ENCODE measurements at places on chromosomes 6 and 20.

DNA sequence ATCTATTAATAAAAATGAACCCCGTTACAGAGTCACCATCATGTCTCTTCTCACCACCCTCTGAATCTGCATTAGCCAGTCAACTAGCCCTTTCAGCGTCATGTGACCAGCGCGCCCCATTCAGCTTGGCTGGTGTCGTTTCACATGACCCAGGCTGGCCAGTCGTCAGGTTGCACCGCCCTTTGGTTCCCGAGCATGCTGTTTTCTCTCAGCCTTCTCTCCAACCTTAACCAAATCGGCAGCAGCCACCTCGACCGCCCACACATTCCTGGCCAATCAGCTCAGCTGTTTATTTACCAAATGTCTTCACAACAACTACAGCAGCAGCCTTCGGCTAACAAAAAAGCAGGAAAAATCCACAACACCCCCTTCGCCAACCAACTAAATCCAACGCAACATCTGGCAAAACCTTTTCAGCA lies 5.6 kb downstream of the SRSF3 start:
- DNase-seq: peak; percentile 36

DNA sequence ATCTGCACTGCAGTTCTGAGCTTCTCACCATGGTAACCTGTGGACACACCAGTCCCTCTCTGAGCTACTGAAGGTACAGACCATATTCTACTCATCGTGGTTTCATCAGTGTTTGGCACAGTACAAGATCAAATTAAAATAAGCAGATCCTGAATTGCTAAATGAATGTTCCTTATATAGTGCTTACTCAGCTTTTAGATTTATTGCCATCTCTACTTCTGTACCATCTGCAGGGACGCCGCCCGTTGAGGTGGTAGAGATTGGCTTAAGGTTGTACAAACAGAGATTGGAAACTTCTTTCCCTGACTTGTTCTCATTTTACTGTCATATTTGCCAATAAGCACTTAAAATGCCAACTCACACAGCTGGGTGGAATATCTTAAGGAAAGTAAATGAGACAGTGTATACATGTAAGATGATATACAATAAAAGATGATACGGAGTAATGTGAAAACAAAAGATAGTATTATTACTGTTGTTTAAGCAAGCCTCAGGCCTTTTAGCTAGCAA lies 223.4 kb upstream of the FOXQ1 start:
- no peak for DNase-seq

DNA sequence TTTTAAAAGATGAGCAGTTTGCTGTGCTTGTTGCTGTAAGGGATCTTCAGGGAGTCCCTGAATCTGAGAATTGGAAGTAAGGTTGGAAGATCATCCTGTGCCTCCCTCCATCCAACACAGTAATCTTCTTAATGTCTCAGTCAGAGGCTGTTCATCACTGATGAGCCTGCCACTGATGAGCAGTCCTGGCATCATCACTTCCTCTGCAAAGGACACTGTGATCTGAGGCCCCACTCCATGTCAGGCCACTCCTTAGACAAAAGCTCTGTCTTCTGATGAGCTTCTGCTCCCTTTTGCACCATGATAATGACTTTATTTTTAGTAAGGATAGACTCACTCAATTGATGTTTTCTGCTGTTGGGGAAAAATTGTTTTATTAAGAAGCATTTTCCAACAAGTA lies 121.0 kb downstream of the UST start:
- DNase-seq: peak; percentile 53

DNA sequence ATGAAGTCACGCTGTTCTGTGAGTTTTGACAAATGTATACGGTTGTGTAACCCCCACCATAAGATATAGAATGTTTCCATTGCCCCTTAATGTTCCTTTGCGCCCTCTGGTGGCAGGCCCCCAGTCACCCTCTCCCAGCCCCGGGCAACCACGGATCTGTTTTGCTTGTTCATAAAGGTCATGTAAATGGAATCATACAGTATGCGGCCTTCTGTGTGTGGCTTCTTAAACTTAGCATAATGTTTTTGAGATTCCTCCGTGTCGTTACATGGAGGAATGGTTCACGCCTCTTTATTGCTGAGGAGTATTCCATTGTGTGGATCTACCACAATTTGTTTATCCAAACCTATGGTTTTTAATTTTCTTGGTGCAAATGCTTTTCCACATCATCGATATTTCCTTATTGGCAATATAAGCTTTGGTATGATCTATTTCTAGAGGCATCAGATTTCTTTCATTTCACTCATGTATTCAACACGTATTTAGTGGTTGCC lies 28.4 kb downstream of the LYRM2 start:
- DNase-seq: peak; percentile 78

DNA sequence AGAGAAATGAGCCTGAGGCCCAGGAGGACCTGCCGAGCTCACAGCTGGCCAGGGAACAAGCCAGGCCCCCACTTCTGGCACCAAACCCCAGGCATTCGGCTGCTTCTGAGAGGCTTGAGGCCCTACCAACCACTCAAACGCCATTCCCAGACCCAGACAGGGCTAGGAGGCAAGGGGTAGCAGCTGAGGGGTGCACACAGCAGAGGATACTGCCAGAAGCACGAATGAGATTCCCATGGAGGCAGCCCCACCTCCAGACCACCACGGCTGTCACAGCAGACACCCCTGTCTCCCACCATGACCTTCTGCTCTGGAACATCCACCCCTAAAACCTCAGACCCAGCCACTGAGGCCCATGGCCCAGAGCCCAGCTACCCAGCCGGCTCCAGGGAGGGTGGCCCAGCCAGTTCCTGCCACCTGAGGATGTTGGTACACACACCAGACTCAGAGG lies 36.1 kb downstream of the NTSR1 start:
- DNase-seq: no peak

GRCh38 chr6:142300302-142300701 lies 1.5 kb upstream of the ADGRG6 start:
- DNase-seq: no peak

- no peak for DNase-seq
These were observed 164.7 kb upstream of the CHD6 start for GRCh38 chr20:41782730-41783406.

DNA sequence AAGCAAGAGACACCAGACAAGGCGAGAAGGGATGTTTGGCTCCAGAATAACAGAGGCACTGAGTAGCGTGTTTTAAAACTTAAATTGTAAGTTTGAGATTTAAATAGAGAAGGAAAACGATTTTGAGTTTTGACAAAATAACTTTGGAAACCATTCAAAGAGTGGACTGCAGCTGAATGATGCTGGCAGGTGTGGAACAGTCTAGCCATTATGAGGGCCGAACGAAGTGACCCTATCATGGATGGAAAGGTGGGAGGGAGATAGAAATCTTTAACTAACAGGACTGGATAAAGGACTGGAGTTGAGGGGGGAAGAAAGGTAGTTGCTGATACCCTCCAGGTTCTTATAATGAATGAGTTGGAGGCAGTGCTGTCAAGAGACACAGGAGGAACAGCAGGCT lies 248.4 kb downstream of the PACRG start:
- peak; percentile 12 for DNase-seq

DNA sequence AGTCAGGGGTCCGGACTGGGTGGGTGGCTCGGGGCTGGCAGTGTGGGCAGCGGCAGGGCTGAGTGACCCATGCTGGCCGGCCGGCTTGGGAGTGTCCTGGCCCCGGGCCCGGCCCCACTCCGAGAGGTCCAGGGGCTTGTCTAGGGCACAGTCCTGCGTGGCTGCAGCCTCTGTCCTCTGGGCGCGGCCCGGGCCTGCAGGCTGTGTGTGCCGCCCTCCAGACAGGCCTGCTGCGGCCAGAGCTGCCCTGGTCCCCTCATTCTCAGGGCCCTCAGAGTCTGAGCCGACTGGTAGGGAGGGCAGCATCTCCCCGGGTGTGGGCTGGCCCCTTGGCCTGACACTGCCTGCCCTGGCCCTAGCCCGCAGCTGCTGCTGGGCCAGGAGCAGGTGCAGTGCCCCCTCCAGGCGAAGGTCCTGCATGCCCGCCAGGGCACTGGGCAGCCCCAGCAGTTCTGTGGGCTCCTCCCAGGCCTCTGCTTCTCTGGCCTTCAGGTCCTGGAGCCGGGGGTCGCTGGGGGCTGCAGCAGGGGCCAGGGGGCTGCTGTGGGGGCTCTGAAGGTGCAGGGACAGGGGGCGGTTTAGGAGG lies 6.9 kb upstream of the CABLES2 start:
- no peak for DNase-seq

GRCh38 chr6:125953502-125953875 lies 3.1 kb upstream of the HINT3 start:
- peak; percentile 49 for DNase-seq

- DNase-seq: no peak
These were observed 21.6 kb upstream of the TRIM27 start for GRCh38 chr6:28945349-28945748.

- no peak for DNase-seq
These were observed 349.1 kb upstream of the GJE1 start for GRCh38 chr6:141783585-141783984.

DNA sequence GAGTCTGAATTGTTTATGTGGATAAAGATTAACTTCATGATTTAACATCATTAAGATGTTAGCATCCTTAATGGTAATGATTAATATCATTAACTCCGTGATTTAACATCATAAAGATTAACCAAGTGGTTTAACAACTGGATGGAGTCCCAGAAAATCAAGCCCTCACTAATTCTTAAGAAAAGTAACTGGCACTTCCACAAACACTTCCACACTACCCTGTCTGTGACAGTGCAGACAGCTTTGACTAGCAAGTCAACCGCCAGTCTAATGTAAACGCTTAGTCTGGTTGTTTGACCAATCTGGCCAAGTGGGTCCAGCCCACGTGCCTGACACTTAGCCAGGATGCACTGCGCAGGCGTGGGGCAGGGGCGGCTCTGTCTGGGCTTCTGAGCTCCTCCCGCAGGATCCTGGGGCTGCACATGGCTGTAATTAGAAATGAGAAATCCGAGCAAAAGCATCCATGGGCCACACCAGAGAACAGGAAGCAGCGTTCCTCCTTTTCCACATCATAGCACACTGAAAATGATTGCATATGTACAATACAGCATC lies 424.2 kb downstream of the FOXA2 start:
- peak; percentile 50 for DNase-seq

GRCh38 chr6:44061375-44062104 lies 65.7 kb downstream of the MRPL14 start:
- DNase-seq: no peak

- DNase-seq: peak; percentile 56
These were observed 39.0 kb downstream of the MAS1 start for GRCh38 chr6:159929819-159930218.

DNA sequence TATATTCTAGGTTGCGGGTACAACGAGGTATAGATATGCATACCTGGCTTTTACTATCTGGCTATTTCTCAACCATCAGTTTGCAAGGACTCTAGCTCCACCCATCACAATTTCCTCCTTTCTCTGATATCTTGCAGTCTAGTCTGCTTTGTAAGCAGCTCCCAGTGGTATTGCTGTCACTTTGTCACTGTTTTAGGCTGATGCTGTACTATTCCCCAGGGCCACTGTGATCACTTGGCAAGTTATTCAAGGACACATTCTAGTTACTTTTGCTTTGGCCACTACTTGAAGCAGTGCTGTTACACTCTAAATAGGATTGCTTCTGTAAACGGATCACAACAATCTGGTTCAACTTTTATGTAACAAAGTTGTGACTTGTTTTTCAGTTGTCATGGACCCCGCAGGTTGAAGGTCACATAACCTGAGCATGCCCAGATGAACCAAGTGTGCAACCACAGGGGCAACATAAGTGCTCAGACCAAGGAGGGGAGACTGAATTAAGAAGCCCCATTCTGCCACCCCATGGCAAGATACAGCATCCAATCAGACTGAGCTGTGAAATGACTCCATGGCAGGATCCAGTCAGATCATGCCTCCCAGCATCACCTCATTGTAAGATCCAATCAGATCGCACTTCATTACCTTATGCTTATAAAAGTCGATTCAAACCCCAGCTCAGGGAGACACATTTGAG lies 588.4 kb upstream of the CITED2 start:
- peak; percentile 43 for DNase-seq

GRCh38 chr6:144467172-144467762 lies 182.1 kb downstream of the UTRN start:
- DNase-seq: peak; percentile 38

DNA sequence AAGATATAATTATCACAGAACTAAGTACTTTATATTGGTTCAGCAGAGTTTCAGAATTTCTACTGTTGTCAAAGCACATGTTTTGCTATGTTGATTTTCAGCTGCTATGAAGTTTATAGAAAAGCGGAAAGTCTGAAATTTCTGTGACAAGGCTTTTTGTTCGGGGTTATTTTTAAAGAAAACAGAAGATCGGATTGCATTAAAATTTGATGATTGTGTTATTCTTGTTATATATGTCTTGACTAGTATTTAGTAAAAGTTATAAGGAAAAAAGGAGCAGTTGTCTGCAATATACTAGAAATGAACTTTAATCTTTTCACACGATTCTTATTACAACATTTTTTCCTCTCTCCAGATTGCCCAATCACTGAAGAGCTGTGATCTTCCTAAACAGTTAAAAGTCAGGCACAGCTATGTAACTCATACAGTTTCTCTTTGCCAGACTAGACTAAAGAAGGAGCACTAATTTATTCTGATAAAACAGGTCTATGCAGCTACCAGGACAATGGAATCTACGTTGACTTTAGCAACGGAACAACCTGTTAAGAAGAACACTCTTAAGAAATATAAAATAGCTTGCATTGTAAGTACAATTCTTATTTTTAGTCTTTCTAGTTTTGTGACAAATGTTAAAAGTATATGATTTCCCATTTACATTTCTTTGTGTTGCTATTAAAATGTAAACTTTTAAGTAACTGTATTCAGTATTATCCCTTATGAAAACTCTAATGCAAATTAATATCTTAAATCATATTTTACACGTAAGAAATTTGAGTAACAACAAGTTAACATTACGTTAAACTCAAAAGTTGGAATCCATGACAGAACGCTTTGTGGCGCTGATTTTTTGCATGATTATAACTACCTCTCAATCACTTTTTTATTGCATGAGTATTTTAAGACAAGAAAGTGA lies at the start of gene ENPP3:
ENPP3 (plus strand) TSS at position 423 of the 913 bp plus-strand sequence; CDS start at position 506, 83 bp downstream.
- DNase-seq: no peak

DNA sequence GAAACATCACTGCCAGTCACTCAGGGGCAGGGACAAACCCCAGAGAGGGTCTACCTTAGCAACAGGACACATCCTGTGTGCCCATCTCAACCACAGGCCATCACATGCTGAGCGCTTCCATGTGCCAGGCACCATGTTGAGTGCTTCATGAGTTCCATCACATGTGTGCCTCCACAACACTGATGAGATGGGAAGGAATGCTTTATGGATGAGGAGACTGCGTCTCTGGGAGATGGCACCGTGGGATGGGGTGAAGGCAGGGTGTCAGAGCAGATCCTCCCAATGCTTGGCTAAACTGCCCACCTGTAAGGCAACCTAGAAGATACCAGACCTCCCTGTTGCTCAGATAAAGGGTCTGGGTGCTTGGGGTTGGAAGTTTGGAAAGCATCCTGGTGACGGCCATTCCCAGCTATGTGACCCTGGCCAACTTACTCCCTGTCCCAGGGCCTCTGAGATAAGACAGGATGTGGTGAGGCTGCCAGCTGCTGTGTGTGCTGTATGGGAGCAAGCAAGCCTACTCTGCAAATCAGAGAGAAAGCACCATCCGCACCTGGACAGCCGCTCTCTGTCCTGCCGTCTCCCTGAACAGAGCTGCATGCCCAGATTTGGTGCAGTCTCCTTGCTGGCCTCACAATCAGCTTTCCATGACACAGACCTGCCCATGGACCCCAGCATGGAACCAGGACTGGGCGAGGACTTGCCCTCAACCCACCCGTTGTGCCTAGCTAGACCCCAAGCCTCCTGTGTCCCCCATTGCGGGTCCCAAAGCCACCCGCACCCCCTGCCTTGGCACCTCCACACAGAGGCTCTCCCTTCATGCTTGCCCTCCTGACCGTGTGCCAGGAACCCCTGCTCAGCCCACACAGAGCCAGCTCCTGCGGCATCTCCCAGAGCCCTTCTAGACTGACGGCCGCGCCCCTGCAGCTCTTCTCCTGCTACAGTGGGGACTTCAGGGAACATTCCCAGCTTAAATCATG lies 143.7 kb downstream of the SYNDIG1 start:
- DNase-seq: no peak

All from NCI-H82 (cell line).